ENCODE measurements at places on chromosomes 16 and 17. TPM values are rescaled to one million over a fixed set of nuclear protein-coding genes. Genes with fewer than 3 reads are reported as not detected.

Gene C17orf78
- polyA plus RNA-seq = 0.42 TPM

- no peak for DNase-seq
Observed at GRCh38 chr17:38336838-38337237, 6.9 kb downstream of the GPR179 start.

Gene WDR59
- 121 TPM for polyA plus RNA-seq

- no peak for DNase-seq
Observed at GRCh38 chr17:4948931-4949320, 596 bp upstream of the PFN1 start.

- DNase-seq = no peak
Observed at GRCh38 chr17:76570457-76570856, 15.2 kb downstream of the ST6GALNAC2 start.
